IMR-90 (cell line): ENCODE measurements at places on chromosomes 11 and 22.

GRCh38 chr11:126628450-126628789 lies 272.9 kb downstream of the ST3GAL4 start:
- DNase-seq = no peak

DNA sequence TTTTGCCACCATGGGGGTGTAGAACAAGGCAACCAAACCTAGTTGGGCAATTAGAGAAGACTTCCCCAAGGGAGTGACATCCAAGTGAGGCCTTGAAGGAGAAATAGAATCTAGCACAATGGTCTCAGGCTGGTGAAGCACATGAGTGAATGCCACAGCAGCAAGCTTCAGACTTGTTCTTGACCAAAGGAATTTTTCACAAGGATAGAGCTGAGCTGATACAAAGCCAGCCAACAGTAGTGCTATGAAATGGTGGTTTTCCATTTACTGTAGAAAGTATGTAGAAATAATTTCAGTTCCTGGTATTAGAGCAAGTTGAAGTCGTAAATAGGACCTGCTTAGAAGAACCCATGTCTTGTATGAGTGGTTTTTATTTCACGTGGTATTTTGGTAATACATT lies 148.3 kb upstream of the RASSF10 start:
- no peak for DNase-seq

DNA sequence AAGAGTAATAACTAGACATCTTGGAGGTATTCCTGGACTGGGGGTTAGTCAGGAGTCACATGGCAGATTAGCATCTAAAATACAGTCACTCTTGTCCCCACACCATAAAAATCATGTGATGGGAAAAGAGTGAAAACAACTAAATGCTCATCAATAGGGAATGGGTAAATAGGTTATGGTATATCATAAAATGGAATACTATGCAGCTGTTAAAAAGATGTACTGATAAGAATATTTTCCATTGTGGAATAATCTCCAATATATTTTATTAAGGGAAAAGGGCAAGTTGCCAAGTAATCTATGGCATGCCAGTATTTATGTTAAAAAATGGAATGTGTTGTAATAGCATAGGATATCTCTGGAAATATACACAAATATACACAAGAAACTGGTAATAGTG lies 6.6 kb upstream of the PIK3C2A start:
- no peak for DNase-seq

GRCh38 chr22:28424427-28425080 lies 255.1 kb downstream of the TTC28 start:
- peak; percentile 85 for DNase-seq

- DNase-seq = no peak
Observed at GRCh38 chr11:74675761-74676160, 55.5 kb downstream of the CHRDL2 start.
